ENCODE measurements at places on chromosomes 4 and X. TPM values are rescaled to one million over a fixed set of nuclear protein-coding genes. Genes with fewer than 3 reads are reported as not detected.

The INTU gene
- total RNA-seq: 5.0 TPM

The PHOX2B gene
- not detected for total RNA-seq

The CXXC4 gene
- total RNA-seq: 2.1 TPM

The GIMD1 gene
- total RNA-seq: not detected

The SSX3 gene
- total RNA-seq: not detected

The BCORL1 gene
- 0.06 TPM for total RNA-seq

The JAKMIP1 gene
- total RNA-seq: 3.4 TPM

The TMSB15C gene
- total RNA-seq: 3.7 TPM

The GPR143 gene
- total RNA-seq: 0.49 TPM

The NSUN7 gene
- total RNA-seq: not detected

The GPR50 gene
- not detected for total RNA-seq

All from Caki2 (cell line).